Neural crest cell (in vitro differentiated cells): ENCODE measurements at places on chromosomes 5 and 9. TPM values are rescaled to one million over a fixed set of nuclear protein-coding genes. Genes with fewer than 3 reads are reported as not detected.

- no peak overlapping the region for H3K4me3 ChIP-seq
- H3K4me1 ChIP-seq = peaks cover 43% of the 10 kb centered on the region
Measured at GRCh38 chr9:81546489-81546888, 142.9 kb downstream of the TLE1 start.

- H3K27me3 ChIP-seq = peaks cover 8% of the 10 kb centered on the region
- no peak overlapping the region for H3K4me3 ChIP-seq
- H3K36me3 ChIP-seq = peaks cover 3% of the 10 kb centered on the region
- peak overlapping the region; percentile 90 for H3K27ac ChIP-seq
- H3K4me1 ChIP-seq = peaks cover 49% of the 10 kb centered on the region
Measured at GRCh38 chr5:32504329-32504988, 59.9 kb upstream of the ZFR start.

DNA sequence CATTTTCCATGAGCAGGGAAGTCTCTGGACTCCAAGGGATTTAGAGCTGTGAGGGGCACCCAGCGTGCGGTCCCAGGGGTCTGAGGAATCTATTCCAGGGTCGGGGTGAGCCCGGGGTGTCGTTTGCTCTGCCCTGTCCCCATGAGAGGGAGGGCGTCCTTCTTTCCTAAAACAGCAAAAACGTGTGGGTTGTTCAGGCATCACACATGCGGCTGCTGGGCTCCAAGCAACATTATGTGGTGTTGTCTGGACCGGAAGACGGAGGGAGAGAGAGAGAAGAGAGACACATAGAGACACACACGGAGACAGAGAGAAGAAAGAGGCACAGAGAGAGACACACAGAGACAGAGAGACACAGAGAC lies 42.7 kb upstream of the COL5A1 start:
- peaks cover 4% of the 10 kb centered on the region for H3K4me1 ChIP-seq
- no peaks in the 10 kb centered on the region for H3K36me3 ChIP-seq
- no peaks in the 10 kb centered on the region for H3K27me3 ChIP-seq
- DNase-seq = no peak

GRCh38 chr5:108884736-108885135 lies 137.0 kb downstream of the FER start:
- DNase-seq = no peak
- peak overlapping the region; percentile 70 for H3K27ac ChIP-seq
- no peaks in the 10 kb centered on the region for H3K27me3 ChIP-seq
- no peak overlapping the region for H3K4me3 ChIP-seq

DNA sequence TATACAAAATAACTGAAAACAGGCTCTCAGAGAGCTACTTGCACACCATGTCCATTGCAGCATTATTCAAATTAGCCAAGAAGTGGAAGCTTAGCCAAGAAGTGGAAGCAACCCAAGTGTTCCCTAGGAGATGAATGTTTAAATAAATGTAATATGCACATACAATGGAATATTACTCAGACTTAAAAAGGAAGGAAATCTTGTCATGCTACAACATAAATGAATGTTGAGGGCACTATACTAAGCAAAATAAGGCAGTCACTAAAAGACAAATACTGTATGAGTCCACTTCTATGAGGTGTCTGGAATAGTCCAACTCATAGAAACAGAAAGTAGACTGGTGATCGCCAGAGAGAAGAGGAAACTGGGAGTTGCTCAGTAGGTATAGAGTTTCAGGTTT lies 438.1 kb downstream of the MAT2B start:
- no peaks in the 10 kb centered on the region for H3K27me3 ChIP-seq
- H3K27ac ChIP-seq = no peak overlapping the region
- H3K36me3 ChIP-seq = no peaks in the 10 kb centered on the region
- no peaks in the 10 kb centered on the region for H3K4me1 ChIP-seq

- no peaks in the 10 kb centered on the region for H3K27me3 ChIP-seq
- peaks cover 10% of the 10 kb centered on the region for H3K36me3 ChIP-seq
- no peak overlapping the region for H3K4me3 ChIP-seq
- H3K4me1 ChIP-seq = no peaks in the 10 kb centered on the region
- no peak for DNase-seq
Measured at GRCh38 chr5:146574713-146575112, 58.7 kb upstream of the GPR151 start.

DNA sequence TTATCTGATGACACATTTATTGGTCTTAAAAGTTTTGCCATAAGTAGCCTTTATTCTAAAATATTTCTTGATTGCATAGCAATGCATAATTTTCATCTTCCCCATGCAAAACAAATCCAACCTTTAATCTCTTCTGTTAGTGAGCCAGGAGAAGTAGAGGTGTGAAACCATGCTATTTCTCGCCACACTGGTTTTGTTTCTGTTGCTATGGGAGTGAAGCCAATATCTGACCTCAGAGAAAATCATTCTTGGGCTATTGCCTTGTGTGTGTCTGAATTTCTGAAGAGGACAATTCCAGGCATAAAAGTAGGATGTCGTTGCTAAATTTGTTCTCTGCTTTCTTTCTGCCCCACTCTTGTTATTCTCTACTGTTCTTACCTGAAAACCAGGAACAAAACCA lies 183.6 kb downstream of the PTTG1 start:
- no peaks in the 10 kb centered on the region for H3K4me1 ChIP-seq
- DNase-seq = no peak
- H3K27ac ChIP-seq = no peak overlapping the region
- H3K4me3 ChIP-seq = no peak overlapping the region

DNA sequence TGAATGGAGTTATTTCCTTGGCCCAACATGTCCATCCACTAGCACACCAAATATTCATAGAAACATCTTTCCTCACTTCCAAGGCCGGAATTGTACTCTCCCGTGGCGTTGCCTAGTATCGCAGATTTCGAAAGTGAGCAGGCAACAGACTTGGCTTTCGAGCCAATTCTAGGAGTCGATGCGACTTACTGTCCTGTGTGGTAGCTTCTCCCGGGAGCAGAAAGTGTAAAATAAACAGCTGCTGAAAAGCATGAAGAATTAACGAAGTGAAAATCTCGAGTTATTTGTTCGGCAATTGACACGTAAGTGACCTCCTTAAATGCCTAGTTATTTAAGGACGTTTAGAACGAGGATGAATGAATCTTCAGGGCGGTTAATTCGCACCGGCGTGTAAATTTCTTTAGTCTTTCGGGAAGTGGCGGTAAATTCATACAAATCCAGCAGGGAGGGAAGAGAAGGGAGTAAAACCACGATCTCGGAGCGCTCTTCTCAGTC lies 449 bp upstream of the PCSK5 start:
- H3K27ac ChIP-seq = peak overlapping the region; percentile 29
- DNase-seq = peak; percentile 14
- peaks cover 53% of the 10 kb centered on the region for H3K27me3 ChIP-seq
- peaks cover 23% of the 10 kb centered on the region for H3K4me1 ChIP-seq
- H3K4me3 ChIP-seq = peak overlapping the region; percentile 95
- H3K36me3 ChIP-seq = no peaks in the 10 kb centered on the region

GRCh38 chr9:77183581-77183980 lies 6.2 kb downstream of the VPS13A start:
- peaks cover 6% of the 10 kb centered on the region for H3K36me3 ChIP-seq
- DNase-seq = no peak
- peaks cover 14% of the 10 kb centered on the region for H3K4me1 ChIP-seq
- no peak overlapping the region for H3K27ac ChIP-seq
- no peak overlapping the region for H3K4me3 ChIP-seq

GRCh38 chr9:79694208-79694607 lies 122.4 kb downstream of the TLE4 start:
- H3K4me1 ChIP-seq = peaks cover 45% of the 10 kb centered on the region
- DNase-seq = no peak
- peak overlapping the region; percentile 20 for H3K4me3 ChIP-seq
- peaks cover 5% of the 10 kb centered on the region for H3K36me3 ChIP-seq

CDH9 gene
- total RNA-seq = 0.14 TPM in 1 of 2 replicates, not detected in the other

- H3K27ac ChIP-seq = no peak overlapping the region
- H3K36me3 ChIP-seq = peaks cover 30% of the 10 kb centered on the region
- no peak overlapping the region for H3K4me3 ChIP-seq
Measured at GRCh38 chr9:133770076-133770777, 32.1 kb upstream of the SARDH start.

- H3K27ac ChIP-seq = no peak overlapping the region
- no peak overlapping the region for H3K4me3 ChIP-seq
- DNase-seq = no peak
- H3K4me1 ChIP-seq = peaks cover 34% of the 10 kb centered on the region
- H3K36me3 ChIP-seq = no peaks in the 10 kb centered on the region
Measured at GRCh38 chr5:56671571-56671970, 143.8 kb upstream of the MAP3K1 start.

- peaks cover 17% of the 10 kb centered on the region for H3K36me3 ChIP-seq
- no peak overlapping the region for H3K27ac ChIP-seq
- H3K4me1 ChIP-seq = peaks cover 47% of the 10 kb centered on the region
- DNase-seq = no peak
- H3K27me3 ChIP-seq = no peaks in the 10 kb centered on the region
Measured at GRCh38 chr9:133932633-133933032, 59.5 kb downstream of the VAV2 start.

- H3K27me3 ChIP-seq = no peaks in the 10 kb centered on the region
- no peak overlapping the region for H3K27ac ChIP-seq
- peak; percentile 62 for DNase-seq
- H3K4me3 ChIP-seq = no peak overlapping the region
Measured at GRCh38 chr9:19493174-19493811, 84.5 kb downstream of the ACER2 start.

GRCh38 chr9:38486056-38486615 lies 61.9 kb upstream of the IGFBPL1 start:
- H3K4me1 ChIP-seq = peaks cover 29% of the 10 kb centered on the region
- H3K27me3 ChIP-seq = no peaks in the 10 kb centered on the region
- H3K4me3 ChIP-seq = peak overlapping the region; percentile 16
- no peaks in the 10 kb centered on the region for H3K36me3 ChIP-seq

DNA sequence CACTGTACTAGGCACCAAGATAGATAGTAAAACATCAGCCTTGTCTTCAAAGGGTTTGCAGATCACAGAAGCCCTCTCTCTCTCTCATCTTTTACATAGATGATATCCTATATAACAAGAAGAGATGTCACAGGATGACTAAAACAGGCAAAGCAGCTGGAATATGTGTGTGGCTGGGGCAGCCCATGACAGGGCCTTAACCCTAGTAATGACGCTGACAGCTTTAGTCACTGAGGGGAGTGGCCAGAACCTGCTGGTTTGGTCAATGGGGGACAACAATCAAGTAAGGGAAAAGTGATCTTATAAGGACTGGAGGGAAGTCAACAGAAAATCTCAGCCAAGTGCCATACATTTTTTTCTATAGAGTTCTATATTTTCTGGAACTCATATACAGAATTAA lies 41.9 kb upstream of the RIC1 start:
- H3K4me1 ChIP-seq = no peaks in the 10 kb centered on the region
- no peaks in the 10 kb centered on the region for H3K36me3 ChIP-seq
- H3K27me3 ChIP-seq = no peaks in the 10 kb centered on the region
- no peak for DNase-seq
- H3K27ac ChIP-seq = no peak overlapping the region
- no peak overlapping the region for H3K4me3 ChIP-seq

GRCh38 chr9:8889100-8889499 lies 1089.5 kb upstream of the DMAC1 start:
- no peak overlapping the region for H3K27ac ChIP-seq
- peaks cover 16% of the 10 kb centered on the region for H3K4me1 ChIP-seq
- no peaks in the 10 kb centered on the region for H3K36me3 ChIP-seq
- H3K4me3 ChIP-seq = no peak overlapping the region

DNA sequence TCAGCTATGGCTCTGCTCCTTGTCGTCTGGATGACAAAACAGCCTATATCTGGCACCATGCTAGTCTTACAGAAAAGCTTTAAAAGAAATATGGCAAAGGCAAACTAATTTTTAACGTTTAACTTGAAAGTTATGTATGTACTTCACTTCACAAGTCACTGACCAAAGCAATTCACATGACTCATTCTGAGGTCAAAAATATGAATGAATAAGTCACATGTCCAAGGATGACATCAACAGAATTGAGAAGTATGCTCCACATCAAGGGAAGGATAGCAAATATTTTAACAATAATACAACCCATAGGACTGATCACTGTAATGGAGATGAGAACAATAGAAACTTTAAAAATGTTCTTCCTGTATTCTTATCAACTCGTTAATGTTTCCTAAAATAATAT lies 1072.6 kb upstream of the NUDT12 start:
- H3K4me3 ChIP-seq = no peak overlapping the region
- H3K27me3 ChIP-seq = no peaks in the 10 kb centered on the region
- H3K27ac ChIP-seq = no peak overlapping the region

TRIO gene
- total RNA-seq = 124 and 134 TPM in 2 replicates

DNA sequence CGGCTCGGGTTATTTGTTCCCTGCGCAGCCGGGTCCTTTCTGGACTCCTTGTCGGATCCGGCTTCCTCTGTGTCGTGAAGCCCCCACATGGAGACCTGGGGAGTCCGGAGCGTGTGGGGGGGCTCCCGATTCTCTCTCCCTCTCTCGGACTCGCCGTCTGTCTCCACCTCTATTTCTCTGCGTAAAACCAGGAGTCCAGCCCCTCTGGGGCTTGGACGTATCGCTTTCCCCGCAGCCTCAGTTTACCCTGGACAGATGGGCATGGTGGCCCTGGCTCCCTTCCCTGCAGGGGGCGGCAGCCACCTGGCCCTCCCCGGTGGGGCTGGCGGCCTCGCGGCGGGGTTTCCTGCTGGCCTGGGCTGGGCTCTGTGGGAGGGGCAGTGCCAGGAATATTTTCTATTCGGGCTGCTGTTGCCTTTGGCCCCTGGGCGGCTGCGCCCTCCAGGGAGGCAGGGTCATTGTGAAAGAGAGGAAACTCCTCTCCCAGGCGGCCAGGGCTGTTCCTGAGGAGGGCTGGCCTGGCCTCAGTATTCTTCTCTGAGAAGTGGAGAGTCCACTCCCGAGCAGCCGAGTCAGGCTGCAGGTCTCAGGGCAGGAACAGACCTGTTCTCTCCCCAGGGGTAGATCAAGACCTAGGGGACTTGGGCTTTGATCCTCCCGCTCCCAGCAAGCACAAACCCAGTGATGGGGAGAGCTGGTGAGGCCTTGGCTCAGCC lies 665 bp downstream of the ASS1 start:
- DNase-seq = no peak
- H3K4me1 ChIP-seq = peaks cover 27% of the 10 kb centered on the region
- H3K36me3 ChIP-seq = no peaks in the 10 kb centered on the region
- peak overlapping the region; percentile 79 for H3K4me3 ChIP-seq

DND1 gene
- total RNA-seq = 4.2 and 4.6 TPM in 2 replicates

- H3K27me3 ChIP-seq = no peaks in the 10 kb centered on the region
- peaks cover under 1% of the 10 kb centered on the region for H3K36me3 ChIP-seq
- no peak overlapping the region for H3K4me3 ChIP-seq
- no peak overlapping the region for H3K27ac ChIP-seq
- H3K4me1 ChIP-seq = peaks cover 23% of the 10 kb centered on the region
Measured at GRCh38 chr9:87792831-87793288, 66.9 kb downstream of the CTSL start.

GRCh38 chr5:6737043-6737941 lies 24.1 kb downstream of the TENT4A start:
- H3K4me3 ChIP-seq = no peak overlapping the region
- no peaks in the 10 kb centered on the region for H3K27me3 ChIP-seq
- H3K4me1 ChIP-seq = peaks cover 12% of the 10 kb centered on the region
- DNase-seq = no peak
- peaks cover 2% of the 10 kb centered on the region for H3K36me3 ChIP-seq

ADAMTS19 gene
- total RNA-seq = 3.0 and 3.1 TPM in 2 replicates

- H3K4me1 ChIP-seq = no peaks in the 10 kb centered on the region
- H3K4me3 ChIP-seq = no peak overlapping the region
- no peak for DNase-seq
- H3K36me3 ChIP-seq = no peaks in the 10 kb centered on the region
- H3K27ac ChIP-seq = no peak overlapping the region
- H3K27me3 ChIP-seq = no peaks in the 10 kb centered on the region
Measured at GRCh38 chr5:93226202-93226735, 354.8 kb downstream of the NR2F1-AS1 start.

GRCh38 chr5:33034777-33035176 lies 323.7 kb downstream of the NPR3 start:
- H3K4me1 ChIP-seq = no peaks in the 10 kb centered on the region
- H3K4me3 ChIP-seq = no peak overlapping the region
- H3K27ac ChIP-seq = no peak overlapping the region
- no peaks in the 10 kb centered on the region for H3K27me3 ChIP-seq

GRCh38 chr5:72509401-72509800 lies 2.2 kb upstream of the ZNF366 start:
- no peaks in the 10 kb centered on the region for H3K27me3 ChIP-seq
- H3K4me1 ChIP-seq = peaks cover 8% of the 10 kb centered on the region
- H3K27ac ChIP-seq = no peak overlapping the region
- no peak for DNase-seq

WNT8A gene
- total RNA-seq = not detected in 2 replicates
